ENCODE measurements at places on chromosomes 12 and 14.

DNA sequence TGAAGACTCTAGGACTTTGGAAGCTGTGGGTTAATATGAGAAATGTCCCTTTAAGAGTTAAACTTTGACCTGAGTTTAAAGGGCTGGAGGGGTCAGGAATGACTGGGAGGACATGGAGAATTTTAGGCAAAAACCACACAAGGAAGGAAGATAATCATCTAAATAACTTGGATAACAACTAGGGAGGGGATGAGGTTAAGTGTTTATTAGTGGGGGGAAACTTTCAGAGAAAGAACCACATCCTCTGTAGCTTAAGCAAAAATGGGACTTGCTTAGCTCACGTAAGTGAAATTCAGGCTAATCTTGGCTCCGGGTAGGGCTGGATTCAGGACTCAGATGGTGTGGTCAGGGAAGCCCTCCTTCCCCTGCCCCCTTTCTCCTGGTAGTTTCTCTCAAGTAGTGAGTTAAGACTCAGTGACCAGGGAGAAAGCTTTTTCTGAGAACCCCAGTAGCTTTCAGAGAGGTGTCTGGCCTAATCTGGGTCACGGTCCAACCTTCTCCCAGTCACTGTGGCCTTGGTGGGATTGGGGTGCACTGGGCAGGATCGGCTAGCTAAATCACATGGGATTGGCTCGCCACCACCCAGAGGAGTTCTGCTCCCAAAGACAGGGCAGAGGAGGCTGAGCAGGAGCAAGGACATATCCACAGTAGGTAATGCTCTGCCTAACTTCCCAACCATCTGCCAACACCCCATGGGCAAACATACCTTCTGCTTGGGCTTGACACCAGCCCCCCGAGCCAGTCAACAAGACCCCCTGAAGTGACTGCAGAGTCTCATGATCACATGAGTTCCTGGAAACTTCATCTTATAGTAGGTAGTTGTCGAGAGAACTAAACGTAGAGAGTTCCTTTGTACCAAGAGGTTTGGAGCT, 52.8 kb downstream of the ARF6 start:
- H3K27me3 ChIP-seq = no peaks in the 10 kb centered on the region
- H3K4me1 ChIP-seq = peaks cover 45% of the 10 kb centered on the region
- no peak overlapping the region for H3K4me3 ChIP-seq
- no peaks in the 10 kb centered on the region for H3K36me3 ChIP-seq
- DNase-seq = no peak

GRCh38 chr12:119090865-119091264, 87.9 kb upstream of the HSPB8 start:
- no peak overlapping the region for H3K27ac ChIP-seq
- no peaks in the 10 kb centered on the region for H3K27me3 ChIP-seq
- no peaks in the 10 kb centered on the region for H3K36me3 ChIP-seq
- no peaks in the 10 kb centered on the region for H3K4me1 ChIP-seq
- no peak overlapping the region for H3K4me3 ChIP-seq
- DNase-seq = no peak

DNA sequence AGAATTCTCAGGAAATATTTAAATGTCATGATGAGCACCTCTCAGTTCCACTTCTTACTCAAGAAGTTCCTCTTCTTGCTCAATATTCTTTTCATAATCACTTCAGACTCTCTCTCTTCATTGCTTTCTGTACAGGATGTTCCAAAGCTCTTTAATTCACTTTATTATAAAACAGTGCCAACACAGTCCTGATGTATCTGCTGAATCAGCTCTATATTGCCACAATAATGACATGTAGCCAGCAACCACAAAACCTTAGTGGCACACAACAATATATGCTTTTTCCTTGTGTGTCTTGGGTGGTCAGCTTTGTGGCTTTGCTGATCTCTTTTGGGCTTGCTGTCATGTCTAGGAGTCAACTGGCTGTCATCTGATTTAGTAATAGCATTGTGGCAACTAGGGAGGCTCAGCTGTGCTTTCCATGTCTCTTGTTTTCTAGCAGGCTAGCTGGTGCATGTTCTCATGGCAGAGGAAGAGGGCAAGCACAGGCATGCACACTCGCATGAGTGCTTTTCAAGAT, 52.8 kb upstream of the SLC2A13 start:
- H3K4me1 ChIP-seq = no peaks in the 10 kb centered on the region
- DNase-seq = no peak
- H3K27me3 ChIP-seq = no peaks in the 10 kb centered on the region
- no peak overlapping the region for H3K4me3 ChIP-seq
- no peaks in the 10 kb centered on the region for H3K36me3 ChIP-seq
- no peak overlapping the region for H3K27ac ChIP-seq

GRCh38 chr12:109681986-109682707, 31.5 kb upstream of the FAM222A start:
- no peak overlapping the region for H3K4me3 ChIP-seq
- no peak for DNase-seq
- H3K4me1 ChIP-seq = peaks cover 38% of the 10 kb centered on the region
